ENCODE measurements at places on chromosomes 2 and 18. TPM values are rescaled to one million over a fixed set of nuclear protein-coding genes. Genes with fewer than 3 reads are reported as not detected.

Gene SLC16A14
- total RNA-seq = 0.79 TPM

- no peak for DNase-seq
Observed at GRCh38 chr2:97653473-97653872, 7.6 kb downstream of the COX5B start.

Gene GPBAR1
- 0.10 TPM for total RNA-seq

DNA sequence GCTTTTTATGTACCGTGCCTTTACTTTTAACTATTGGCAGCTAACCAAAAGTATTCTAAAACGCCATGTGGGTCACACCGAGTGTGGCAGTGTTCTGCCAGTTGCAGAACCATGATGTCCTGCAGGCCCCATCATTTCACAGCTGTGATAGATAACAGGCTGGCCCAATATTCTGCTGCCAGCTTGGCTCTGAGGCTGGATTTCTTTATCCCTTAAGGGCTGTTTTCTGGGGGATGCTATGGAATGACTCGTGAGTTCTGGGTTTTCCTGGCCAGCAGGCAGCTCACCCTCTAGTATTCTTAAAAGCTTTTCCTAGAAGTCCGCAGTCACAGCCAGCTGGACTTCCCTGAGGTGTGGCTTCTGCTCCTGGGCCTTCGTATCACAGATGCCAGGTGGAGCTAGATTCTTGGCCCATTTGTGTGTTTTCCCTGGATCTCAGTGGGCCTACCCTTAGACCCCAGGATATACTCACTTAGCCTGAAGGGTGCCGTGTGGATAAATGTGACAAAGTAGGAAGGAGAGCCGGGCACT, 41.0 kb downstream of the FHOD3 start:
- DNase-seq = no peak

Gene L3MBTL4
- total RNA-seq = 0.05 TPM

Gene EMILIN2
- 13.2 TPM for total RNA-seq

All from activated naive CD4-positive, alpha-beta T cell treated with anti-CD3 and anti-CD28 coated beads for 36 hours (primary cell).